Esophagus squamous epithelium (tissue), 5 donors: ENCODE measurements at places on chromosomes 7 and 10.

DNA sequence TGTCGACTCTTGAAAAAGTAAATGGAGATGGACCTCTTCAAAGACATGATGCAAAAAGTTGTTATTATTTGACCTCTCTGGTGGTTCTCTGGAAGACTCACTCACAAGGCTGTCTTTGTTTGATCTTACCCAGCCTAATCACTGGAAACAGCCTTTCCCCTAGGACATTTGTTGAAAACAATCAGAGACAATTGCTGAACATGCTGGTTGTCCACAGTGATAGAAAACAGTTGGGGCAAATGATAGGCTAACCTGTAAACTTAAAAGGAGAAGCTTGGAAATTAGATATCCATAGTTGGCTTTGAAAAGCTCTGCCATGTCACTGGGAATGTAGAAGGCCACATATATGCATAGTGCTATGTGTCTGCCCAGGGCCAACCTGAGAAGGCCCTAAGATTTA, 22.9 kb upstream of the TES start:
- no peak for DNase-seq

GRCh38 chr10:24579906-24580305, 143.8 kb downstream of the ARHGAP21 start:
- no peak for DNase-seq

DNA sequence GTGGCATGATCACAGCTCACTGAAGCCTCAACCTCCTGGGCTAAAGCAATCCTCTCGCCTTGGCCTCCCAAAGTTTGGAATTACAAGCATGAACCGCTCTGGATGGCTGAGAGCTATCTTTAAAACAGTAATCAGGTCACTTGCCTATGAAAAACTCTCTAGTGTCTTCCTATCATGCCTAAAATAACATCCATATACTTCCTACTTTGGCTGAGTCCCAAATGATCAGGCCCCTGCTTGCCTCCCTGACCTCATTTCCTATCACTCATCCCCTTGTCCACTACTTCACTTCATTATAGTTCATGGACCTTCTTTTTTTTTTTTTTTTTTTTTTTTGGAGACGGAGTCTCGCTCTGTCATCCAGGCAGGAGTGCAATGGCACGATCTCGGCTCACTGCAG, 28.0 kb downstream of the SEPTIN7 start:
- no peak for DNase-seq

GRCh38 chr10:132641966-132642731, 104.6 kb downstream of the INPP5A start:
- no peak for DNase-seq

DNA sequence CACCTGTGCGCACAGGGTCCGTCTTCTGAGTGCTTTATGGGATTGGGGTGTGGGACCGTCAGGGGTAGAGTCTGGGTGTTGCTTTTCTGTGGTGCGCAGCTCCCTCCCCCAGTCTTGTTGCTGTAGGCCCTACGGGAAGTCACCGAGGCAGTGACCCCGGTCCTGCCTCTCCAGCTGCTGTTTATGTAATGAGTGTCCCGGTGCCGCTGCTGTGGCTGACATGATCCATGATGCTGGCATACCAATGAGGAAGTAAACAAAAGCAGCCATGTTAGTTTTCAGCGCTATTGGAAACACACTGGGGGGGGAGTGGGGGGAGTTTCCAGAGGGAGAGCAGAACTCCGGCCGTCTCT, 1.1 kb downstream of the TRIM8 start:
- DNase-seq = no peak

DNA sequence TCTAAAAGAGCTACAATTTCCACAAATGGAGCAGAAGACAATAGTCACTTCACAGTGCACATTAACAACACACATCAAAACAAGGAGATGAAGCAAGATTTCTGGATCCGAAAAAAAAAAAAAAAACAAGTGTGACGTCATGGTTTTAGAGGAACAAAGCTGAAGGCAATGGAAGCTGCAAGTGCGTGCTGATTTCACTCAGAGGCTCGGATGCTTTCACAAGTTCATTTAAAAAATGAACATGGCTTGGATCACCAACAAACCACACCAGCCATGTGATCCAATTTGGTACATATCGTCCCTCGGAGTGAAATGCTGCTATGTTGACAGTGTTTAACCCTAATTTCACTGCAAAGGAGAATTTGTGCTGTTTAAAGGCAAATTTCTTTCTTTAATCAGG, 337.0 kb upstream of the PRKCQ start:
- DNase-seq = no peak

DNA sequence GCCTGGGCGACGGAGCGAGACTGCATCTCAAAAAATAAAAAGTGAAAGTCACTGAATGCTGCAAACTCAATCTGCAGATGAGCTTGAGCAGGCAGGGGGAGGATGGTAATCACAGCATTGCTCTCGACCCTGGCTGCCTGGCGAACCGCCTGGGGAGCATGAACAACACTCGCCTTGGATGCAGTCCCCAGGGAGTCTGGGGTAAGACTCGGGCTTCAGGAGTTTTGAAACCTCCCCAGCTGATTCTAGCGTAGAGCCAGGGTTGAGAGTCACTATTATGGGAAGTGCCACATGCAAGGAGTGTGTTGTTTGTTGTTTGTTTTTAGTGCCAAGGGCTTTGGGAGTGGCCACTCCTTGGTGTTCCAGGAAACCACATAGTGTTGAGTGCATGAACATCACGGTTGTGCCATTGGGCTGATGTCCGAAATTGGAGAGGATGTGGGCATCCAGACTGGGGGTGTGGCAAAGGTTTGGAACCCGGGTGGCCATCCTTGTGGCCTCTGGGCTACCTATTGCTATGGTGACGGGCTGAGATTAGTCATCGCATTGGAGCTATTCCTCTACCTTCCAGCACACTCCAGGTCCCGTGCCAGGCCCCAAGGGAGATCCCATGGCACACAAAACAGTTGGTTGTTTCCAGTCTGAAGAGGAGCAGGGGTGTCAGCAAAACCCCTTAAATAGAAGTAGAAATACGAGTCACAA, 92.6 kb downstream of the RGS10 start:
- no peak for DNase-seq

- no peak for DNase-seq
These were observed 23.0 kb upstream of the TEX47 start for GRCh38 chr7:88818552-88818951.

DNA sequence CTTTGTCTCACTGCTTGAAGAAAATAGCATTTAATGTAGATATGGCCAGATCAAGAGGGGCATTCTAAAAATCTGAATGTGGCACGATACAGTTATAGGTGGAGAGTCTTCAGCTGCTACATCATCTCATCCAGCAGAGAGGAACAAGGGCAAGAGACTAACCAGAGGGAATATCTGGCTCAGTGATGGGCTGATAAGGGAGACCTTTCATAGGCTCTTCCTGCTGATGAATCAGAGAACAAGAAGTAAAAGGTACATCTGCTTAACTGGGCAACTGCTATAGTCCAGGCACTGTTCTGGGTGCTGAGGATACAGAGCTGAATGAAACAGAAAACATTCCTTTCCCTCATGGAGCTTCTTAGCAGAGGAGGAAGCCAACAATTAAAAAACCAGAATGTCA, 37.9 kb downstream of the PIP4K2A start:
- no peak for DNase-seq

DNA sequence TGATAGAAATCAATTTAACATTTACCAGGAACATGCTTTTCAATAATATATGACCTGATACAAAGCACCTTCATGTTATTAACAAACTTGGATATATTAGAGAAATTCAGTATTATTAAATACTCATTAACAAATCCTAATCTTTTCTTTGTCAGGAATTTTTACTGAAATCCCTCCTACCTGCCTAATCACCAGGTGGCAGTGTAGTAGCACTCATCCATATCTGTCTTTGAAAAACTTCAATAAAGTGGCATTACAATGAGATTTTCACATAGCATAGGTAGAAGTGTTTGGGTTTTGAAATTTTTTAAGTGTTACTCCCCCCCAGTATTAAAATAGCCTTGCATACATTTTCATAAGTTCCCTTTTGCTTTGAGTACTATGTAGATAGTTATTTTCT, 1246.6 kb upstream of the LRRN3 start:
- no peak for DNase-seq

DNA sequence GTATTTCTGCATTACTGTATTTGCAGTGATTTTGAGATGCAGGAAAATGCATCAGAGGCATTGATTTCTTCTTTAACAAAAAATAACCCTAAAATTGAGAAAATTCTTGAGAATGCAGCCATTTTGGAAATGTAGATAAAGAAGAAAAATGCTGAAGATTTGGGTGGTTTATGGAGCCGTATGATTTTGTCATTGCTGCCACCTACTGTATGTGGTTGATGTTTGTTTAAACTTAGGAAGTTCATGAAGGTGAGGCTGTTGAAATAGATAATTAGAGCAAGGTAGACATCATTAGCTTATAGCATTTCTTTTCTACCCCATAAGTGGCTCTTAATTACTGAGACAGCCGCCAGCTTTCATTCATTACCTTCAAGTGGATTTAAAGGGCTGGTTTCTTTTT, 92.1 kb upstream of the SAMD8 start:
- no peak for DNase-seq

GRCh38 chr7:104093127-104093526, 103.7 kb upstream of the RELN start:
- no peak for DNase-seq

DNA sequence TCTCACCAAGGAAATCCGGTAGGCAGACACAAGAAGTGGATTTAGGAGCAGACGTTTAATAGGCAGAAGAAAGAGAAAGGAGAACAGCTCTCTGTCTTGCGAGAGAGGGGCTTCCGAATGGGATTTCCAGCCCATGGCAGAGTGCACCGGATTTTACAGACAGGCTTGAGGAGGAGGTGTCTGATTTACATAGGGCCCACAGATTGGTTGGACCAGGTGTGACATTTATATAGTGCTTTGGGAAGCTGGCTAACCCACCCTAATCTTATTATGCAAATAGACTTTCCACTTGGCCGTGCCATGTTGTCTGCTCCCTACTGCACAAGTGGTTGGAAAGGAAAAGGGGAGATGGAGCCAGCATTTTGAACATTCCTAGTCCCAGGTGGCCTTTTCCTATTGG, 57.8 kb downstream of the ANKMY2 start:
- no peak for DNase-seq

GRCh38 chr10:23543691-23544380, 105.0 kb downstream of the OTUD1 start:
- DNase-seq = no peak

GRCh38 chr10:33127622-33128021, 169.6 kb upstream of the ITGB1 start:
- DNase-seq = no peak

DNA sequence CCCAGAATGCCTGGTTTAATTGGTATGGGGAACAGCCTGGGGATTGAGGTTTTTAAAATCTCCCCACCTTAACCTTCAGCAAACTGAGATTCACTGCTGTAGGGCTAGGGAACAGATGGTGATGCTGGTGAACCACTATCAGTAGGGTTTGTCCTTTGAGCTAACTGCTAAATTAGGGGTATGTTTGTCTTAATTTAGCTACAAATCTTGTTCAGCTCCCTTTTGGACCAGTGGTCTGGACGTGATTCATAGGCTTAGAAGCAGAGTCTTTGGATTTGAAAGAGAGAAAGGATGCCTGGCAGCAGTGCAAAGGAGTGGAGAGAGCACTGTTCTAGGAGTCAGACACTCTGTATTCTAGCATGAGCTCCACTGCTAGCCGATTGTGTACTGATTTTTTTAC, 2.8 kb downstream of the HDAC9 start:
- no peak for DNase-seq
